ENCODE measurements at places on chromosomes 3 and 15.

DNA sequence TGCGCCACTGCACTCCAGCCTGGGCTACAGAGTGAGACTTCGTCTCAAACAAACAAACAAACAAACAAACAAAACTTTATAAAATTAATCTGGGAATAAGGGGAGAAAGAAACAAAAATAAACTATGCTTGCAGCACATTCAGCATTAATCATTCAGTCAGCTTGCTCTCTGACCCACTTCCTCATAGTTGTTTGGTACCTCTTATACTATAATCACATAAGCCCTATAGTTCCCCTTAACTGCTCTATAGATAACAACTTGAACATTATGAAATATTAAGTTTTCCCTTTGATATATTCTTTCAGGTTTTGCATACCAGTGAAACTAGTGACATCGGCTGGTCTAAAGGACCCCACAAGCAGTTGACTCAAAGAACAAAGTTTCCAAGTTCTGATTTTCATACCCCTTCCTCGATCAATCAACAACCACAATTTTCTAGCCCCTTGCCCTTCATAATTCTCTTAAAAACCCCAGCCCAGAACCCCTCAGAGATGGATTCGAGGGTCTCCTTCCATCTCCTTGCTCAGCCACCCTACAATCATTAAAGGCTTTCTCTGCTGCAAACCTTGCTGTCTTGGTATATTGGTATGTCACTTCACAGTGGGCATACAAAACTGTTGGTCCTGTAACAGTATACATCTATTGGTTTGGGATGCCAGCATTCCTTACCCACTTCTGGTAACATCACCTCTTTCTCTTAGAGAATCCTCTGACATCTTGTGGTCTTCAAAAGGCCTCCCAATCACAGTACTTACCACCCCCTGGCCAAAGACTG lies 26.4 kb downstream of the BCL2L10 start:
- DNase-seq: no peak

- no peak for DNase-seq
These were observed 54.6 kb downstream of the CAPN3 start for GRCh38 chr15:42413920-42414319.

- no peak for DNase-seq
These were observed 1412.9 kb upstream of the ALCAM start for GRCh38 chr3:103953796-103954195.

DNA sequence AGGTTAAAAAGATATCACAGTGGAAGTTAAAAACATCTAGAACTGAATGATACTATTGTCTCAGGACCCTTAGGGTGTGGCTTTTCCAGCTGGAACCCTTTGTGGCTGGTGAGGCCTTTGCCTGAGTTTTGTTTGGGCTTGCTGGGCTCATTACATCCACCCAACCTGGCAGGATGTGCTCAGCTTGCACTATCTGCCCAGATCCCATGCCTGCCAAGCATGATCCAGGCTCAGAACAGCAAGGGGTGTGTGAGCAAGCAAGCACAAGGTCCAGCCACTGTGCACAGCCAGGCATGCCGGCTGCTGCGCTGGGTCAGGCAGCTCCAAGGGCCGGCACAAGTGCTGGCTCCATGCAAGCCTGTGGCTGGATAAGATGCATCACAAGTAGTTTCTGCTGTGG lies 512.7 kb upstream of the CDIN1 start:
- DNase-seq: no peak

- DNase-seq: no peak
These were observed 536.7 kb upstream of the TBL1XR1 start for GRCh38 chr3:177733936-177734335.

Measured in stimulated activated CD8-positive, alpha-beta memory T cell treated with anti-CD3 and anti-CD28 coated beads, Interleukin-4, amount 100 ng/mL, for 4 hours (primary cell).